ENCODE measurements at places on chromosomes 2 and 18. TPM values are rescaled to one million over a fixed set of nuclear protein-coding genes. Genes with fewer than 3 reads are reported as not detected.

Gene METTL5
- total RNA-seq: 69.6 TPM

Gene IDH1
- total RNA-seq: 222 TPM

Gene ACVR1C
- 0.13 TPM for total RNA-seq

Gene SIX3
- total RNA-seq: not detected

Gene KCNJ3
- not detected for total RNA-seq

Gene IGFBP2
- 13.5 TPM for total RNA-seq

Gene ANKRD44
- 16.9 TPM for total RNA-seq

Gene STPG4
- total RNA-seq: 0.52 TPM

Gene DLGAP1
- total RNA-seq: 17.4 TPM

Gene GRP
- total RNA-seq: not detected

Gene ITPRIPL1
- total RNA-seq: 2.6 TPM

Gene TCF7L1
- 6.1 TPM for total RNA-seq

Gene SULT1C4
- 0.26 TPM for total RNA-seq

Gene TXNL4A
- total RNA-seq: 53.3 TPM

Gene C2orf69
- total RNA-seq: 26.8 TPM

Gene SNORC
- total RNA-seq: 0.65 TPM

Gene SLC11A1
- total RNA-seq: 1.3 TPM

Gene HOXD13
- 0.13 TPM for total RNA-seq

Gene ZCCHC2
- 6.7 TPM for total RNA-seq

Gene TUBA4B
- total RNA-seq: not detected

Gene YPEL5
- total RNA-seq: 91.2 TPM

Gene HAAO
- total RNA-seq: 7.1 TPM

Gene ATOH8
- total RNA-seq: 67.2 TPM

Gene LYG1
- total RNA-seq: 0.13 TPM

Gene SPTBN1
- 275 TPM for total RNA-seq

Gene SCG2
- total RNA-seq: 6.8 TPM

Gene ZAP70
- total RNA-seq: not detected

Gene IL1R1
- total RNA-seq: 278 TPM

Gene PDE11A
- total RNA-seq: 0.22 TPM

Gene CFAP221
- 12.2 TPM for total RNA-seq

Gene INHA
- 0.26 TPM for total RNA-seq

Gene CKAP2L
- total RNA-seq: 7.1 TPM

Gene CABYR
- total RNA-seq: 4.8 TPM

Gene PDCD1
- total RNA-seq: not detected

Gene GALR1
- not detected for total RNA-seq

Gene EVX2
- total RNA-seq: not detected

Gene DNER
- 1.7 TPM for total RNA-seq

Gene KIAA2012
- under 0.01 TPM for total RNA-seq

Gene SKOR2
- not detected for total RNA-seq

Gene GALNT3
- 1.2 TPM for total RNA-seq

All from articular chondrocyte of knee joint (primary cell).